ENCODE measurements at places on chromosomes 6 and 20.
A peak's percentile ranks its signal among the peaks of the same experiment; 100 is the strongest.

GRCh38 chr20:34636648-34637047 is 40.2 kb downstream of the PIGU start:
- no peak for DNase-seq

DNA sequence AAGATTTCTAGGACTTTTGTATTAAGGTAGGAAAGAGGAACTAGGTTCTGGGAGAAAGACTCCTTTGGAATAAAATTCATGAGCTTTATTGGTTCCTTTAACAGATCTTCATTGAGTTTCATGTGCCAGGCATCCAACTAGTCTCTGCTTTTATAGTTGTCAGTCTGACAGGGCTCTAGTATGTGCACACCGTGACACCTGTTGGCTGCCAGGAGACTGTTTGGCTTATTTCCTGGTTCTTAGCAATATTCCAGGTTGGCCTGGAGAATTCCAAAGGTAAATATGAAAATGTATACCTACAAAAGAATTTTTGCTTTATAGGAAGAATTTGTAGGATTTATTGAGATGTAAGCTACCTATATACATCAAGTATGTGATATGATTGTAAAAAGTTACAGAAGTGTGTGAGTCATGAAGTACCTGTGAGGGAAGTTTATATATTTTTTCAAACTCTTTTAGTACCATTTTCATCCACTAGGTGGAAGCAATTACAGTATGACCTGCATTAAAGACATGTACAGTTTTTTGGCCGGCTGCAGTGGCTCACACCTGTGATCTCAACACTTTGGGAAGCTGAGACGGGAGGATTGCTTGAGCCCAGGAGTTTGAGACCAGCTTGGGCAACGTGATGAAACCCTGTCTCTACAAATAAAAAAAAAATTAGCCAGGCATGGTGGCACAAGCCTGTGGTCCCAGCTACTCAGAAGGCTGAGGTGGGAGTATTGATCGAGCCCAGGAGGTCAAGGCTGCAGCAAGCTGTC is 35.2 kb downstream of the NDUFAF5 start:
- peak; percentile 18 for DNase-seq

GRCh38 chr6:135192256-135193174 is 11.4 kb downstream of the MYB start:
- DNase-seq: no peak

DNA sequence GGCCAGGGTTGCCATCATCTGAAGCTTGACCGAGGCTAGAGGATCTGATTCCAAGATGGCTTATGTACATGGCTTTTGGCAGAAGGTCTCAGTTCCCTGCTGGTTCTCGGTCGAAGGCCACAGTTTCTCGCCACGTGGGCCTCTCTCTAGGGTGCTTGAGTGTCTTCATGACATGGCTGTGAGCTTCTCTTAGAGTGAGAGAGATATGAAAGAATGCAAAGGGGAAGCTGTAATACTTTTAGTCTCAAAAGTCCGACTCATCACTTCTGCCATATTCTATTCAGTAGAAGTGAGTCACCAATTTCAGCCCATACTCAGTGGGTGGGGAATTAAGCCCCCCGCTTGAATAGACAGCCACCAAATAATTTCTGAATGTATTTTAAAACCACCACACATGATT is 94.2 kb downstream of the UTRN start:
- DNase-seq: no peak
